Activated CD4-positive, alpha-beta T cell treated with anti-CD3 and anti-CD28 coated beads, Interleukin-2, amount 10 ng/mL, durations not matched to agents 24 days and 14 days (primary cell): ENCODE measurements at places on chromosomes 11 and 22. TPM values are rescaled to one million over a fixed set of nuclear protein-coding genes. Genes with fewer than 3 reads are reported as not detected.

The OR9Q2 gene
- not detected in 2 replicates for total RNA-seq

The TRIM29 gene
- total RNA-seq: not detected in 2 replicates

The CNGA4 gene
- not detected in 2 replicates for total RNA-seq

The ANAPC15 gene
- total RNA-seq: 52.1 and 54.9 TPM in 2 replicates
